ENCODE measurements at places on chromosomes 11 and 22. TPM values are rescaled to one million over a fixed set of nuclear protein-coding genes. Genes with fewer than 3 reads are reported as not detected.

GRCh38 chr11:35066783-35067423, 72.1 kb upstream of the CD44 start:
- DNase-seq: no peak

DNA sequence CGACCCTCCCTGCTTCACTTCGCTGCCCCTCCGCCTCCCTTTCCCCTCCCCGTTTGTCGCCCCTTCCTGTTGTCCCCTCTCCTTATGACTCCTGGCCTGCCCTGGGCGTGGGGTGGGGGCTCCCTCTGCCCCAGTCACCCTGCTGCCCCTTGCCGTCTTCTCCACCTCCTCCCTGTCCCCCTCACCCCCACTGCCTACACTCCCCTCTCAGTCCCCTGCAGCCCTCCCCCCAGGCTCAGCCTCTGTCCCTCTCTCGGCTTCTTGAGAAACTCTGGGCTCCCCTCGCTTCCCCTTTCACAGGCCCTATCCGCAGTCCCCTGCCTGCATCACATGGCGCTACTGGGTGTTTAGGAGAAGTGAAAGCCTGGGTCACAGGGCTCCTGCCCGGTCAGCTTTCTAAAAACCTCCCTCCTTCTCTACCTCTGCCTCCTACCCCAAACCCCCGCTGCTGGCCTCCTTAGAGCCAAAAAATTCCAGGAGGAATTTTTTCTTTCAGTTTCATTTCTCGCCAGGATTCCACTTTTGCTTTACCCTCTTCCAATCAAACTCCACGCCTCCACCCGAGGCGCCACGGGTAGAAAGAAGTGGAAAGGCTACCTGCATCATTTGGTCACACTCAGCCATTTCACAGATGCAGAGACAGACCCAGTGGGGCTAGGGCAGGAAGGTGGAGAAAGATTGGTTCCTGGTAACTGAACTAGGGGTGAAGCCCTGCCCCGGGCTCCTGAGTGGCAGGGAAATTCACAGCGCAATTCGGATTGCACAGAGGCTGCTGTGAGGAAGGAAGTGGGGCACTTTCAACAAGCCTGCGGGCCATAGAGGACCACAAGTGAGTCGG, at the start of gene SLC15A3:
Gene SLC15A3 (minus strand): TSS at position 273 of the 838 bp plus-strand sequence. CDS start 625 bp downstream, outside the sequence.
- peak; percentile 77 for DNase-seq

- DNase-seq: no peak
These were observed 24.2 kb downstream of the FBLN1 start for GRCh38 chr22:45526768-45527360.

The OR51Q1 gene
- total RNA-seq: not detected

Measured in heart left ventricle (tissue), 16 donors.